ENCODE measurements at places on chromosomes 3 and 15.

DNA sequence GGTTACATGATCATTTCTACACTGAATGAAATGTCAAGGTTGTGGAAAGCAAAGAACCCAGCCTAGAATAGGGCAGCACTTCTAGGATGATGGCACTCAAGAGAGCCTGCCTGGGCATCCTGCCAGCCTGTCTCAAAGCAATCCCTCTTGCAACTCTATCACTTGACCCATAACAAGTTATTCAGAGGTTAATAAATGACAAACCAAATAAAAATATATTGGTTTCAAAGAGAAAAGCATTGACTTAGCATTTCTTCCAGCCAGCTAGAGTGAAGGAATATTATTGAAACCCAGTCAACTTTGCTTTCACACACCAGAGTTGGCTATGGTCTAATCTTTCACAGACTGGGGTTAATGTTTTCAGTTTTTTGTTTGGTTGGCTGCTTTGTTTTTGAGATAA, 214.6 kb upstream of the UBE2E2 start:
- no peak for DNase-seq

- no peak for DNase-seq
Observed at GRCh38 chr3:188200481-188200880, 46.5 kb downstream of the LPP start.

- no peak for DNase-seq
Observed at GRCh38 chr3:57011022-57011421, 49.4 kb upstream of the SPATA12 start.

GRCh38 chr15:98085003-98085639, 124.6 kb downstream of the ARRDC4 start:
- DNase-seq, result peak; percentile 25

- no peak for DNase-seq
Observed at GRCh38 chr3:24502690-24503089, 8.0 kb upstream of the THRB start.

GRCh38 chr3:129341331-129342141, 62.9 kb downstream of the HMCES start:
- DNase-seq, result no peak

DNA sequence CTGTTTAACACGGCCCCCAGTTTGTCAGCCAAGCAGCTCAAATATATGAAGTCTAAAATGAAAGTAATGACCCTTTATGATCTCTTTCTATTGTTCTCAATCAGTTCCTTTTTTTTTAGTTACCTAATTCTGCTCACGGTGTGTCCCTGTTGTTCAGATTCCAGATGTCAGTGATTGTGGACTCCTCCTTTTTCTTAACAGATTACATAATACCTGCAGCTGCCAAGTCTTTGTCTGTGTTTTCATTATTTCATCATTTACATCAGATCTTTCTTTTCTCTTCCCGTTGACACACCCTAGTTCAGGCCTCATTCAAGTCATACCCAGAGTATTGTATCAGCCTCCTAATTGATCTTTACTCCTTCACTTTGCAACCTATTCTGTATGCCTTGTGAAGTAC, 56.1 kb upstream of the SKIL start:
- DNase-seq, result no peak

GRCh38 chr3:127304121-127304744, 16.4 kb upstream of the PRR20G start:
- DNase-seq, result no peak

- no peak for DNase-seq
Observed at GRCh38 chr3:155070932-155071387, 9.2 kb upstream of the MME start.

GRCh38 chr3:149214702-149215101, 6.9 kb downstream of the CP start:
- no peak for DNase-seq

DNA sequence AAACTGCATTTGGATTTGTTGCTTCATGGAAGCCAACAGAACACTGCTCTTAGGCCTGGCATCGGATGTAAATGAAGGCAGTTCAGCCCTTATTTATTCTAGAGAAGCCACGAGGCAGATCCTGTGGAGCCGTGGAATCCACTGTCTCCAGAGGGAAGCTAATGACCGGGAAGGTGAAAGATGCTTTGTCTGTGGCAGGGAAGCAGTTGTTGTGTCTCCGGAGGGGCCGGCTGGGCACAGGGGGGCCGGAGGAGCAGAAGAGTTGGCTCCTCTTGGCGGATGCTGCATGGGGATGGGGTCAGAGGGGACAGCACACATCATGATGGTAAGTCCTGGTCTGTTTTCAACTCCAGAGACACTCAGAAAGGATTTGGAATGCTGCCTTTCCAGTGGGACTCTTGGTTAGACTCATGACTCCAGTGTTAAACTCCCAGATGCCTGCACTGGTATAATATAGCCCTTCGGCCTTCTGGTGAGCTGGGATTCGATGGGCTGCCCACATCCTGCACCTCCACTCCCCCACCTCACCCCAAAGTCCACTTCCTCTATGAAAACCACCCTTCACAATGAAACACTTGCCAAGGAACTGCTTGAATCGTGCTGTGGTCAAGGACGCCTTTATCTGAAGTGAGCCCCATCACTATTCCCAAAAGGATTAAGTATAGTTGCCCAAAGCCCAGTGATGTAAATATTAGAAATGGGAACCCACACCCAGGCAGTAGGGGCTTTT, 33.6 kb downstream of the TPM1 start:
- no peak for DNase-seq

GRCh38 chr3:160837394-160837980, 81.5 kb downstream of the PPM1L start:
- no peak for DNase-seq

- DNase-seq, result no peak
Observed at GRCh38 chr3:47314056-47314764, 31.5 kb downstream of the KLHL18 start.

GRCh38 chr3:67357610-67358458, 296.6 kb downstream of the SUCLG2 start:
- no peak for DNase-seq

GRCh38 chr3:153215966-153216365, 53.9 kb downstream of the RAP2B start:
- DNase-seq, result no peak

DNA sequence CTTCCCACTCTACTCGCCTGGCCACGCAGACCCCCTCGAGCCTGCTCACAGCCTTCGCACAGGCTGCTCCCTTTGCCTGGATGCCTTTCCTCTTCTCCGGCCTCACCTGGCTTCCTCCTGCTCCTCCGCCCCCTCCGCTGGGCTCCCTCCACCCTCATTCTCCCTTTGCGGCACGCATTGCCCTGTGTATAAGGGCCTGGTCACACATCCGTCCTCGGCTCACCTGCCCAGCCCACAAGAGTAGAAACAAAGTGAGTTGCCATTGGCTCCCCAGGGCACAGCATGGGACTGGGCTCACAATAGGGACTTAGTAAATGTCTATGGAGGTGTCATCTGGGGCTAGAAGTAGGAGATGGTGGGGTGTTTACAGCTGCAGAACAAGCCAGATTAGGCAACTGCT, 4.2 kb downstream of the PLXND1 start:
- no peak for DNase-seq

DNA sequence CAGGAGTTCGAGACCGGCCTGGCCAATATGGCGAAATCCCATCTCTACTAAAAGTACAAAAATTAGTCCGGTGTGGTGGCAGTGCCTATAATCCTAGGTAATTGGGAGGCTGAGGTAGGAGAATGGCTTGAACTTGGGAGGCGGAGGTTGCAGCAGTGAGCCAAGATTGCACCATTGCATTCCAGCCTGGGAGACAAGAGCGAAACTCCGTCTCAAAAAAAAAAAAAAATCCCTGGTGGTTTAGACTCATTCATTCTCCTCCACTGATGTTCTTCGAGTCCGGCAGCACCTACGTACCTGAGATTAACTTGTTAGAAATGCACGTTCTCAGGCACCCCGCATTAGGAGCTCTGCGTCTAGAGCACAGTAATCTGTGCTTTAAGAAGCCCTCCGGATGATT, 3.7 kb downstream of the MCTP2 start:
- DNase-seq, result no peak

GRCh38 chr3:180808823-180809575, 103.5 kb upstream of the FXR1 start:
- DNase-seq, result no peak

GRCh38 chr3:172696357-172696756, 14.5 kb downstream of the NCEH1 start:
- no peak for DNase-seq

GRCh38 chr3:186596568-186597287, 16.1 kb upstream of the AHSG start:
- no peak for DNase-seq

GRCh38 chr3:40845447-40845846, 320.7 kb downstream of the ZNF621 start:
- DNase-seq, result no peak

DNA sequence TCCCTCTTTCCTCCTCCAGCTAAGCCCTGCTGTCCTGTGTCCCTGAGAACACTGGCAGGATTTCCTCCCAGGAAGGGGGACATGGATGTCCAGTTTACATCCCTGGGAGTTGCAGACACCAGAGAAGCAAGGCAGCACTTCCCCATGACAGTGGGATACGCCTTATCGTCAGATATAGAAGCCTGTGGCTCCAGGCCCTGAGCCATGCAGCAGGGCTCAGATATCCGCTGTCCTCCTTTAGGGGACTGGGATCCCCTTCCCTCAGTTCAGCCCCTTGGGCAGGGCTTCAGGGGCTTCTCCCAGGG, 16.4 kb downstream of the CORO2B start:
- no peak for DNase-seq

Measured in stimulated activated CD4-positive, alpha-beta T cell treated with anti-CD3 and anti-CD28 coated beads, Interleukin-4, amount 100 ng/mL, for 24 hours (primary cell).